Gastrocnemius medialis (tissue), 4 donors: ENCODE measurements at places on chromosomes 2 and 18. TPM values are rescaled to one million over a fixed set of nuclear protein-coding genes. Genes with fewer than 3 reads are reported as not detected.

DNA sequence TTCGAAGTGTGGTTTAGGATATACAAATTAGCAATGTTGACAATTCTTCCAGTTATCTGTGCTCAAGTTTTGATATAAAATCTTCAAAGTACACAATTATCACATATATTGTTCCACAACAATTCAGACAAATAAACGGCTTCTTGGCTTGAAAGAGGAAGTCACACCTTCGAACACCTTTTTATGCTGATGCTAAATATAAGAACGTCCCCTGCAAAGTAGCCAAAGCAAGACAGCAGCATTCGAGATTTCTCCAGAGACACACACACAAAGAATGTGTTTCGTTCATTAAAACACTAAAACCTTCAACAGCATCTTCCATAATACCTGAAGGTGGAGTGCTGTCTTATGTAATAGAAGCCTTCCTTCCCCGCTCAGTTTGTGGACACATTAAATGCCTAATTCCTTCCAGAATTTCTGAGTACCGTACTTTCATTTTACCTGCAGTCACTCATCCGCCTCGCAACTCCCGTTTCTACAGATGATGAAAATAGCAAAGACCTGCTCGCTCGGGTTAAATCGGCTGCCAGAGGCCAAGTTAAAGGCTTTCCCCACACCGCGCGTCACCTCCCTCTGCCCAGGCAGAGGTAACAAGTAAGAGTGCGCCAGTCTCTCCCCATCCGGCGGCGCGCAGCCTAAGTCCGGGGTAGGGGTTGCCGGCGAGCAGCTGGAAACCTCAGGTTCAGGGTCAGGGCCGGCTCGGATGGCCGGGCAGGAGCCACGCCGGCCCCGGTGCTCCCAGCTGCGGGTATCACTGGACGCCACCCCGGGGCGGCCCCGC, 847 bp downstream of the SERPINE2 start:
- peak overlapping the region; percentile 54 for H3K4me3 ChIP-seq
- H3K4me1 ChIP-seq: peaks cover 5% of the 10 kb centered on the region
- DNase-seq: no peak

- H3K27me3 ChIP-seq: no peaks in the 10 kb centered on the region
- H3K27ac ChIP-seq: no peak overlapping the region
- no peaks in the 10 kb centered on the region for H3K4me1 ChIP-seq
Observed at GRCh38 chr2:69858261-69858660, 28.8 kb downstream of the GMCL1 start.

DNA sequence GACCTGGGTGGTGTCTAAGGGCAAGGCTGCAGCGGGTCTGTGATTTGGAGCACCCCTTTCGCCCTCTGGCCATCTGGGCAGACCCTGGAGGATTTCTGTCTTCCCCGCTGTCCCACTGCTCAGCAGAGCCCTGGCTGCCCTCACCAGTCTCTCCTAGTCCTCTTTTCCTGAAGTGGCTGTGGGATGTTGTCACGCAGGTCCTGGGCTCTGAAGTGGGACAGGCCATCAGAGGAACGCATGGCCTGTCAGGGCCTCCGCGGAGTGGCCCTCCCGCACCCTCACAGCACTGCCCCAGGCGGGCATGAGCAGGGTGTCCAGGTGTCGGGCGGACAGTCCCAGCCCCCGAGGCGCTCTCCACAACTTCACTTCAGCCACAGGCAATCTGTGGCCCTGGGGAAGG, 1.1 kb upstream of the TMEM185B start:
- peaks cover 8% of the 10 kb centered on the region for H3K36me3 ChIP-seq
- H3K4me1 ChIP-seq: peaks cover 28% of the 10 kb centered on the region
- peak overlapping the region; percentile 70 for H3K4me3 ChIP-seq
- no peaks in the 10 kb centered on the region for H3K27me3 ChIP-seq
- no peak overlapping the region for H3K27ac ChIP-seq
- no peak for DNase-seq

GRCh38 chr2:108616751-108617161, 82.5 kb downstream of the LIMS1 start:
- no peak for DNase-seq
- H3K36me3 ChIP-seq: no peaks in the 10 kb centered on the region
- H3K4me3 ChIP-seq: no peak overlapping the region
- peaks cover 26% of the 10 kb centered on the region for H3K4me1 ChIP-seq

DNA sequence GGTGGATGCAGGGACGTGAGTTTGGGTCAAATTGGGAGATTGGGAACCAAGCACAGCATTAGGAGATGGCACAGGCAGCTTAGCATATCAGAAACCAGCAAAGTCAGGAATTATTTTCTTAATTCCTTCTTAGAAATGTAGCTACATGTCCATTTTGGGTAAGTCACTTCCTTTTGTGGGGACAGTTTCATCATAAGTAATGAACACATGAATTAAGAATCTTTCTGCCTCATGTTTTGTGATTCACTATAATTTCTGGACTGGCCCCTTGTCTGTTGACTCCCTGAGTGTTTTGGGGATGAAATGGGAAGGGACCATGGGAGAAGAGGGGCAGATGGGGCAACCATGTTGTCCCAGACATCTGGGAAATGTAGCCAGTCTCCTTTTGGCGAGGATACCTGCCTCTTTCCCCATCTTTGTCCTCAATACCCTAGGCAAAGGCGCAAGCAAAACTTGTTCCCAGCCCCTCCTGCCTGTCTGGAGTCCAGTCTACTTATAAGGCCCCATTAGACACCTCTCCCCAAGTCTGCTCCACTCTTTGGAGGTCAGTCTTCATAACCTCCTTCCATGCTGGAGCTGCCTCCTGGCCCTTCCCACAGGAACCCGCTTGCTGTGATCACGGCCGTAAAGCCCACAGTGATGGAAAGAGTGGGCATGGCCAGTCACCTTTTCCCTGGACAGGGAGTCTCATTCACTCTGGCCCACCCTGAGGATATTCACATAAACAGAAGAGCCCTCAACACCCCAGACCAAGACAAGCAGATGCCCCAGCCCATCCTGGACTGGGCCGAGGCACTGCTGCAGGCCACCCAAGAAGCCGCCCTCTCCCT, 25.7 kb downstream of the MTHFD2 start:
- no peak overlapping the region for H3K4me3 ChIP-seq
- no peaks in the 10 kb centered on the region for H3K27me3 ChIP-seq
- H3K4me1 ChIP-seq: peaks cover 17% of the 10 kb centered on the region
- no peak for DNase-seq

- no peaks in the 10 kb centered on the region for H3K4me1 ChIP-seq
- H3K36me3 ChIP-seq: no peaks in the 10 kb centered on the region
- DNase-seq: no peak
- H3K27me3 ChIP-seq: no peaks in the 10 kb centered on the region
Observed at GRCh38 chr18:72727776-72728175, 140.0 kb downstream of the NETO1 start.

GRCh38 chr2:235725016-235725489, 231.2 kb downstream of the AGAP1 start:
- H3K4me3 ChIP-seq: peak overlapping the region; percentile 20
- H3K4me1 ChIP-seq: peaks cover 44% of the 10 kb centered on the region
- peak overlapping the region; percentile 67 for H3K27ac ChIP-seq
- H3K36me3 ChIP-seq: no peaks in the 10 kb centered on the region
- H3K27me3 ChIP-seq: no peaks in the 10 kb centered on the region

Gene STAT4
- total RNA-seq: 0.73 TPM

Gene APOB
- 4.2 TPM for total RNA-seq

- no peaks in the 10 kb centered on the region for H3K27me3 ChIP-seq
- no peaks in the 10 kb centered on the region for H3K4me1 ChIP-seq
- no peaks in the 10 kb centered on the region for H3K36me3 ChIP-seq
- no peak overlapping the region for H3K4me3 ChIP-seq
Observed at GRCh38 chr2:196915507-196916189, 10.9 kb downstream of the PGAP1 start.

- H3K27me3 ChIP-seq: peaks cover 2% of the 10 kb centered on the region
- H3K4me1 ChIP-seq: no peaks in the 10 kb centered on the region
- no peak overlapping the region for H3K27ac ChIP-seq
- H3K4me3 ChIP-seq: no peak overlapping the region
Observed at GRCh38 chr2:10820978-10821695, 8.6 kb upstream of the PDIA6 start.

Gene PLB1
- 1.7 TPM for total RNA-seq

Gene SPC25
- total RNA-seq: not detected

DNA sequence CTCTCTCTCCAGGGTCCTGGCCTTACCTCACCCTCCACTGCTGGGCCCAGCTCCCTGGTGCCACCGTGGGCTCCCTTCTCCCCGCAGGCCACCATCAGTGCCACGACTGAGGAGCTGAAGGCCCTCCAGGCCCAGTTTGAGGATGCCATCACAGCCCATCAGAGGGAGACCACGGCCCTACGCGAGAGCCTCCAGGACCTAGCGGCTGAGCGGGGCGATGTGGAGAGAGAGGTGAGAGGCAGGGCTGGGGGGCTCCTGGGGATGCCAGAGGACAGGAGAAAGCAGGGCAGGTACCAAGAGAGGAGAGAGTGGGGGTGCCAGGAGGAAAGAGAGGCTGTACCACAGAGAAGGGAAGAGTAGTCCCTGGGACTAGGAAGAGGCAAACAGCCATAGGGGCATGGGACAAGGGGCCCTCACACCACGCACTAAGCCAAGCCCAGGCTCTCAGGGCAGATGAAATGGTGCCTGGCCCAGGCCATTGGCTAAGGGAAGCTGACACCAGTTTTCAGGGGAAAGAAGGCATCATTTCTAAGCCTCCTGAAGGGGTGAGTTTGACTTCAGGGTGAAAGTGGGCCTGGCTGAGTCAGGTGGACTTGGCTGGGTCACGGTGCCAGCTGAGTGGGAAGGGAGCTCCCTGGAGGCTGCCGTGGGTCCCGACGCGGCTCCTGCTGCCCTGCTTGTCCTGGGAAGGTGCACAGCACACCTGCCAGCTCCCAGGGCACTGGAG, 39.0 kb upstream of the SNED1 start:
- no peaks in the 10 kb centered on the region for H3K27me3 ChIP-seq
- H3K36me3 ChIP-seq: no peaks in the 10 kb centered on the region
- DNase-seq: no peak
- H3K4me3 ChIP-seq: no peak overlapping the region
- H3K27ac ChIP-seq: no peak overlapping the region

GRCh38 chr2:204453730-204454167, 91.5 kb upstream of the PARD3B start:
- no peaks in the 10 kb centered on the region for H3K27me3 ChIP-seq
- no peak overlapping the region for H3K27ac ChIP-seq
- DNase-seq: no peak
- H3K4me3 ChIP-seq: no peak overlapping the region

Gene TBR1
- total RNA-seq: not detected

Gene NAT8
- 0.31 TPM for total RNA-seq

DNA sequence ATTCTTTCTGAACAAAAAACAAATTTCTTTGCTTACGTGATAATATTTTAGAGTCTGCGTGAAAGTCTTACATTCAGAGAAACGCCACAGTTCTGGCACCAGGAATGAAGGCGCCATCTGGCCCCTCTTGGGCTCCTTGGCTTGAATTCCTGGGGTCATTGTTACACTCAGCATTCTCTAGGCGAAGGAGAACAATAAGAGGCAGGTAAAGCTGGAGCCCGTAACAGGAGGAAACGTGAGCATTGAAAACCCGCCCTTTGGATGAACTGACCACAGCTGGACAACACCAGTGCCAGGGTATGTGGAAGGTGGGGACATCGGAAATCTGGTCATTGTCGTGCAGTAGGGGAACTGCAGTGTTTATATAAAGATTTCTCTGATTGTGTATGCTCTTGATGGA, 144.8 kb downstream of the RNF152 start:
- no peak overlapping the region for H3K27ac ChIP-seq
- H3K4me3 ChIP-seq: no peak overlapping the region
- H3K36me3 ChIP-seq: no peaks in the 10 kb centered on the region
- no peak for DNase-seq
- H3K4me1 ChIP-seq: peaks cover 4% of the 10 kb centered on the region
- H3K27me3 ChIP-seq: no peaks in the 10 kb centered on the region

Gene FBLN7
- 0.41 TPM for total RNA-seq

Gene LOXHD1
- not detected for total RNA-seq

- H3K4me1 ChIP-seq: no peaks in the 10 kb centered on the region
- H3K4me3 ChIP-seq: peak overlapping the region; percentile 24
- H3K27ac ChIP-seq: no peak overlapping the region
- H3K27me3 ChIP-seq: no peaks in the 10 kb centered on the region
Observed at GRCh38 chr18:10032331-10033015, 118.7 kb downstream of the VAPA start.

Gene MOCOS
- total RNA-seq: 0.46 TPM

GRCh38 chr18:23438608-23439366, 14.3 kb upstream of the RIOK3 start:
- peaks cover 8% of the 10 kb centered on the region for H3K4me1 ChIP-seq
- no peak for DNase-seq
- peak overlapping the region; percentile 97 for H3K4me3 ChIP-seq
- H3K27ac ChIP-seq: no peak overlapping the region
- H3K36me3 ChIP-seq: no peaks in the 10 kb centered on the region

DNA sequence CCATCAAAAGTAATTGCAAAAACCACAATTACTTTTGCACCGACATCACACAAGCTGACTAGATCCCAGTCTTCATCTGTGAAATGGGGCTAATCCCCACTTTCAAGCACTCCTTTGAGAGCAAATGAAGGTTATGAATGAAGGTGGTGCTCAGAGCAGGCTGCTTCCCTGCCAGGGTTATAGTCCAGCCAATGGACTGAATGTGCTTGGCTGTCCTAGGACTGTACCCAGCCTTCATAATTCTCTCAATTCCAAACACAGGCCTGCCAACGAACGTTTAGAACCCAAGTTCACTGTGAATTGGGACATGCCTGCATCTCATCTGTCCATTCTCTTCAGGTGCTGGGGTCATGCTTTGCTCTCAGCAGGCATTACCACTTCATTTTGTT, 27.8 kb upstream of the ICOS start:
- no peak for DNase-seq
- peaks cover 18% of the 10 kb centered on the region for H3K4me1 ChIP-seq
- no peaks in the 10 kb centered on the region for H3K27me3 ChIP-seq
- H3K4me3 ChIP-seq: peak overlapping the region; percentile 47
- H3K27ac ChIP-seq: peak overlapping the region; percentile 24

DNA sequence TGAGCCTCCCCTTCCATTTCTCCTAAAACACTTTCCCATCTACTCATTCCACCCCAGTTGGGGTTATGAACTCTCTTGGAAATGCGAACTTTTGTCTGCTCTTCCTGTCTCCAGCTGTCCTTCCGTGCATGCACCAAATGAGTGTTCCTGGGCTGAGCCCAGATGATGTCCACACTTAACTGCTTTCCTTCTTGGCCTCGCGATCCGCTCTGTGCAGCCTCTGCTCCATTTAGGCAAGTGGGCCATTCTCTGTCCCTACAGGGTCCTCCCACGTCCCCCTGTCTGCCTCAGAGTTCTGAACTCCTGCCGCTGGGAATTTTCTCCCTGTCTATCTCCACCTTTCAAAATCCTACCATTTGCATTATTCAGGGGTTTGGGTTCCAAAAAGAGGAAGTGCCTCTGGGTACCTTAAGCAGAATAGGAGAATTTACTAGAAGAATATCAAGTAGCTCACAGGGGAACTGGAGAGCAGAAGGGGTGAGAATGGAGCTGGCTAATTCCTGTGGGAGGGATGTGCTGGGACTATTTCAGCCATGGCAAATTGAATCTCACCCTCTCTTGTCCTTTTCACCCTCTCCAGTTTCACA, 4.7 kb upstream of the NCK2 start:
- no peaks in the 10 kb centered on the region for H3K36me3 ChIP-seq
- H3K27ac ChIP-seq: no peak overlapping the region
- H3K4me3 ChIP-seq: no peak overlapping the region
- no peaks in the 10 kb centered on the region for H3K4me1 ChIP-seq
- DNase-seq: no peak
- no peaks in the 10 kb centered on the region for H3K27me3 ChIP-seq
